Ovary (tissue), 10 donors: ENCODE measurements at places on chromosomes 5 and 9. TPM values are rescaled to one million over a fixed set of nuclear protein-coding genes. Genes with fewer than 3 reads are reported as not detected.

DNA sequence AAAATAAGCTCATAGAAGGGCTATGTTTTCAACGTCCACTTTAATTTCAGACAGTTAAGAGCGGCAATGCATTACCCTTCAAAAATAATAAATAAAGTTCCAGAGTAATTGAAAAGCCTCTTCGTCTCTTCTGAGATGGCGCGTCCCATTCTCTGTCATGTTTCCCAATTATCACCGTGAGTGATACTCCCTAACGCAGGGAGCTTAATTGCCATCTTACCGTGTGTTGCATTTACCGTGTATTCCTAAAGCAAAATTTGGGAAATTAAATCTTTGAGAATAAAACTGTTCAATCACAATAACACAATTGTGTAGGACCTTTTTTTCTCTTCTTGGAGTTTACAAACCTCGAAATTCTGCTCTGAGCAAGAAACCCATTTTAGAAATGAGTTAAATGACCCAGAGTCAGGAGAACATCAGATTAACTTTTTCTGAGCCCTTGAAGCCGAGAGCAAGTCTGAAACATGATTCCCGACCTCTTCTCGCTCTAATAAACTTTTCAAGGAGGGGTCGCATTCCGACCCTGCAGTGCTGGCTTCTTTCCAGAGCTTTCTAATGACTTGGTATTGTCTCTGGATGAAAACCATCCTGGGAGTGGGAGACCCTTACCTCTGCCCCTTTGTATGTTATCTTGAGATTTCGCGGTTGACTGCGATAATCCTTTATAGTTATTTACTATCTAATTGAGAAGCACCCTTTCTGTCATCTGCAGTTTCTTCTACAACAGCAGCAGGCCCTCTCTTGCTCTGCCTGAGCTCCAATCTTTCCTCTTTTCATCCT is 251.5 kb downstream of the FSTL4 start:
- no peak for DNase-seq

AQP7 gene
- total RNA-seq, result 2.5 TPM

DNA sequence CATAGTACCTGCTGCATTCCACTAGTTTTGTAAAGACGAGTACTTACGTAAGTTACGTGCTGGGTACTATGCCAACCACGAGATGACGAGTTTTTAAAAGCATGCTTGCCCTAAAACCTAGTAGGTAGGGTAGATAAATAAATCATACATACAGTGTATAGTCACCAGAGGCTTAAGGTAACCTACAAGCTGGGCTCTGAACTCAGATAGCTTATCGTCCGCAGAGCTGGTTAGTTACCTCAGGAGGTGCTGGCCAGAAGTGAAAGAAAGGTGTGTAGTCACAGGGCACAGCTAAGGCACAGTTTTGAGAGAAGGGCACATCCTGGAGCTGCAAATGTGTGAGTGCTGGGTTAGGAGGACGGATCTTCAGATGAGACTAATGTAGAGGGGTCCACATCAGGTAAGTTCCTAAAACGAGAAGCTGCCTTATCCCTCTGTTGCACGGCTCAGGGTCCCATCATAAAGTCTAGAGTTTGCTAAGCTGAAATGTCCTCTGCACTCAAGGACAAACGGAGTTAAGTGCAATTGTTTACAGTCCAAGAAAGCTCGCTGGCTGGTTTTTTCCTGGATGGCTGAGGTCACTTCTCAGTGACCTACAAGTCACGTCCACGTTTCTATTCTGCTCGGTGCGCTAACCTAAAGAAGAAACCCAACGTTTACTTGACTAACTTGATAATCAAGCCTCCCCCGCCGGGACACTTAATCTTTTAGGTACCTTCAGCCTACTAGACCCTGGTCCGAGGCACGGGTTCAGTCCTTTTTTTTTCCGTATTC is 1.1 kb upstream of the SNX24 start:
- no peak for DNase-seq

- DNase-seq, result no peak
Measured at GRCh38 chr5:124238350-124238749, 508.1 kb downstream of the ZNF608 start.

FXN gene
- 26.3 TPM for total RNA-seq

- no peak for DNase-seq
Measured at GRCh38 chr9:81462801-81463200, 226.5 kb downstream of the TLE1 start.

DNA sequence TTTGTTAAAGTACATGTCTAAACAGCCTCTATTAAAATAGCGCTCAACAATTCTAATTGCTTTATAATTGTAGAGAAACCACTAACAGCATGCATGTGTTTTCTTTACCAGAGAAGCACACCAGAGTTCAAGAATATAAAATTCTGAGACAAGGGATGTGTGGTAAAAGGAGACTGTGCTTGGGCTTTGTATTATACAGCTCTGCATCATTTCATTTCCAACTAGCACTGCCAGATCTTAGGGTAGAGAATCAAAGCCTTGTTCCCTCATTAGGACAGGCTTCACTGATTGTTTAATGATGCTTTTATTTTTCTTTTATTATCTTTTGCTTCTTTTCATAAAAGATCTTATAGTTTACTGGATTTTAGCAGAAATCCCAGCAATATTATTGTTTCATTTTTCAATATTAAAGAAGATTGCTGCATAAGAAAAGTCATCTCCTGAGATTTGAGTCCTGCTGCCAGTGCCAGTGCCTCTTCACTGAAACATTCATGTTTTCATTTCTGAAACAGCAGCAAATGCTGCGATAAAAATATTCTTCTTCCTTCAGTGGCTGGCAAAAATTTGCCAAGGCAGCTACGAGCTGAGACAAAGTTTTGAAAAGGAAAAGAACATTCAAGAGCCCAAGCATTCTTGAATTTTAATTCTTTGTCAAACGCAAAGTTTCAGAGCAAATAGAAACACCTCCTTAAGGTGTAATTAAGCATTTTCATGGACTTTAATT is 491.0 kb upstream of the PIK3R1 start:
- DNase-seq, result no peak

HK3 gene
- 1.9 TPM for total RNA-seq

INSL4 gene
- total RNA-seq, result not detected

- peak; percentile 71 for DNase-seq
Measured at GRCh38 chr5:17216176-17216973, 1.1 kb upstream of the BASP1 start.

DNA sequence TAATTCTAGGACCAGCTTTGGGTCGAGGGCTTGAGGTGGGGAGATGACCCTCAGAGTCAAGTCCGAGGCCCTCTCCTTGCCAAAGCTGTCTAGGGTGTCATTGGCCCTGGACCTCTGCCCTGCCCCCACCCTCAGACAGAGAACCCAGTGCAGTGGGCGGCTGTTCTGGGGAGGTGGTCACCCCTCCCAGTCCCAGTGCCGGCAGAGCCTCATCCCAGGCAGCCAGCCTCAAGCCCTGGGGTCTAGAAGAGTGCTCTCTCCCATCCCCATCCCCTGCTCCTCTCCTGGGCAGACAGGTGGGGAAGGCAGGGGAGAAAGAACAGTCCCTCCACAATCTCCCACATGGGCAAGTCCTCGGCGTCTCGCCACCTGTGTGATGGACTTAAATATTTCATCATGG is 7.0 kb downstream of the NTNG2 start:
- DNase-seq, result no peak

GRCh38 chr9:2424619-2425033 is 197.0 kb upstream of the VLDLR start:
- peak; percentile 79 for DNase-seq

LCN1 gene
- not detected for total RNA-seq

- no peak for DNase-seq
Measured at GRCh38 chr5:169290895-169291294, 10.0 kb downstream of the SLIT3 start.

DNA sequence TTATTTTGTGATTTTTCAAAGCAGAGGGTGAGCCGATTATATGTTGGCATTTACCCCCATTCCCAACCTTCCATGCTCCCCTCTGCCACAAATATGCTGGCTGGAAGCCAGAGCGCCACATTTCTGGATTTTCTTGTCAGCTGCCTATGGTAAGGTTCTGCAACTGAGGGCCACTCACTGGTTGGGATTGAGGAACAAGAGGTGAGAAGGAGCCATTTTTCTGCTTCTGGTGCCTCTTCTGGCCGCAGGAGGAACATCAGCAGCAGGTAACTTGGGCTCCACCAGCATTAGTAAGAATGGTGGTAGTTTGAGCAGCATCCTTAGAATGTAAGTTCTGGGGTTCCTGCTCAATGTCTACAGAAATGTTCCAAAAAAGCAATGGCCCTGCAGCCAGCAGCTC is 159.5 kb upstream of the MAST4 start:
- no peak for DNase-seq

DNA sequence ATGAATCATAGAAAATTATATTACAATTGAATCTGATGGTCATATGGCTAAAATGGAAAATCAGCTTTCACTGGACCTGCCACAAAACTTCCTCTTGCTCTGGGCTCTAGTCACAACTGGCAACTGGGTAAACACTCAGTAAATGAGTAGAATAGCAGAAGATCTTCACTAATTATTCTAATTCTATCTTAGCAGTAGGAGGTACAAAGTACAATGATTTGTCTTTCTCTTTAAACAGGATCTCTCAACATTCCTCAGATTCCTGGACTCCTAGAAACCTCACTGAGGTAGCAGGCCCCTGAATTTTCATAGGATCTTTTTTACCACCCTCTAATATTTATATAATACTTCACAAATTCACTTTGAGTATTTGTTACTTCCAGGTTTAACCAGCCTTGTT is 239.9 kb upstream of the SMARCA2 start:
- DNase-seq, result no peak

DNA sequence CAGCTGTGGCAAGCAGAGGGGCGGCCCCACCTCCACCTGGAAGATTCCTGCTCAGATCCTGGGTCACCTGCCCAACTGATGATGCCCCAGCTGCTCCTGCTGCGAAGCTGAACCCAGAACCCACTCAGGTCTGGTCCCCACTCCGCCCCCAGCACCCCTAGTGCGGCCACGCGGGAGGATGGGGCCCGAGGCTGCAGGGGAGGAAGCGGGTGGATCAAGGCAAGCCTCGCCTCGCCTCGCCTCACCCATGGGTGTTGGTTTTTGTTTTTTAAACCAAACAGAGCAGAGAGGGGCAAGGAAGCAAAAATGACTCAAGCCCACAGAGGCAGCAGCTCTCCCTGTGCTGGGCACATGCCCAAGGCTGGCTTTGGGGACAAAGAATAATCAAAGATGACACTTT is 23.2 kb downstream of the ABO start:
- no peak for DNase-seq

GRCh38 chr5:90534922-90535321 is 5.5 kb upstream of the LYSMD3 start:
- DNase-seq, result no peak

GRCh38 chr5:178577944-178578343 is 12.2 kb downstream of the COL23A1 start:
- no peak for DNase-seq

DNA sequence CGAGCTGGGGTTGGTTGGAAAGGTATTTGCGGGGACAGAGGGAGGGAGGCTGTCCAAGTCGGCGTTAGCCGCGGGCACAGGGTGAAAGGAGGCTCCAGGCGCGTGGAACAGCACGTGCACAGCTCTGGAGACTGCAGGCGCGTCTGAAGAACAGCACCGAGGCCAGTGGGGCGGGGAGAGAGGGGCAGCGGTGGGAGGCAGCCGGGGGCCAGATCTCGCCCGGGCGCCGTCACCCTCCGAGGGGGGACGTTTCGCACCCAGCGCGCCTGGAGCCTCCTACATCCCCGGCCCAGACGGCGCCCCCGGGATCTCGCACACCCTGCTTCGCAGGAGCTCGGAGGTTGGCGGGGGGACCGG is 79.6 kb downstream of the NTNG2 start:
- DNase-seq, result no peak
